ENCODE measurements at places on chromosomes 2 and 18.

GRCh38 chr2:206935991-206936842, 3.1 kb upstream of the CPO start:
- DNase-seq: no peak

DNA sequence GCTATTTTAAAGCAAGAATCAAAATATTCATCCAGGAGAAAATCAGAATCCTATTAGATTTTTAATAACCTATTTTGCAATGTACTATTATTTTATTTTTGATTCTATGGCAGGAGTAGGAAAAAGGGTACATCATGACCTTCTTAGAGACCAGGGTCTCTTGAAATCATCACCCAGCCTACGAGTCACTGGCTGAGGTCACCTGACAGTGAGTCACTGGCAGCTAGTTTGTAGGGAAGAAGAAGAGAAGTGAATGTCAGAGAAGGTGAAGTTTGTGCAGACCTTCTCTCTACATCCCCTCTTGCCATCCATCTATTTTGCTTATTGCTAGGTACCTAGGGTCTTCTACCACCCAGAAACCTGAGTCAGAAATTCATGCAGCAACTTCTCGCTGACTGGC, 144.2 kb downstream of the ALK start:
- no peak for DNase-seq

DNA sequence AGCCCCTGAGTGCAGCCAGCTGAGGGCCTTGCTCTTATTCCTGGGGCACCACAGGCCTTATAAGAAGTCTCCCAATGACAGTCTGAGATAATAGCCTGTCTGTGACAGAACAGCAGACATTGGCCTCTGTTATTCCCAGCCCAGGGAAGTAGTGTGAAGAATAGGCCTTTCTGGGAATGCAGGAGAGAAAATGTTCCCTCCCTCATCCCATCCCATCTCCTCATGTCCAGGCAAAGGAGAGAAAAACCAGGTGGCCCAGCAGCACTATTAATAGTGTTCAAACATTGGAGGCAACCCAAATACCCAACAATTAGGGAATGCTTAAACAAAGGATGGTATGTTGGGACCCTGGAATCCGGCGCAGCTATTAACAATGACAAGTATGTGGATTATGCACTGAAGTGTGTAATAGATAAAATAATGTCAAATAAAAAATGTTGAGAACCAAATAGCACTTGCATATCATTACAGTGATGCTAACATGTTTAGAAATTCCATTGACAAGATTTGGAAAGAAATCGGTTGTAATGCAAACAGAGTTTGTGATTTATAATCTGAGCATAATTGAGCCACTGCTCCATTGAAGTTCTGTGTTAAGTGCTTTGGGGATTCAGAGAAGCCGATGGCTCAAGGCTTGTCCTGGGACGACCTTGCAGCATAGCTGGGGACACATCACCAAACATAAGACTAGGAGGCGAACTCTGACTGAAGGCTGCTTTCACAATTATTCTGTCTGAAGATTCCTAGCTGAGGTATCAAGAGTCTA, 69.3 kb downstream of the LBH start:
- no peak for DNase-seq

DNA sequence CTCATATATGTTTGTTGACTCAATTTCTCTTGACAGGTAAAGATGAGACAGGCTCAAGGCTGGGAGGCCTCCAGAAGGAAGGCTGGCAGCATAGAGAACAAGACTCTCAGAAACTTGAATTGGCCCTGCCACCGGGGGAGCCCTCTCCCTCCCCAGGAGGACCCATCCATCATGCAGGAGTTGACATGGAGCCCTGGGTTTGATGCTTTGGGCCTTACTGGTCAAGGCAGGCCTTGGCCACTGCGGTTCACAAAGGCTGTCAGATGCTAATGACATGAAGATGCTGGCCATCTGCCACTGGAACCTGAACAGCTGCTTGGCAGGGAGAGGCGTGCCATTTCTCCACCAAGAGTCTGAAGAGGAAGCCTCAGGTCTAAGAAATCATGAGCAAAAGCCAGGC, 193.6 kb downstream of the MTCL1 start:
- no peak for DNase-seq

DNA sequence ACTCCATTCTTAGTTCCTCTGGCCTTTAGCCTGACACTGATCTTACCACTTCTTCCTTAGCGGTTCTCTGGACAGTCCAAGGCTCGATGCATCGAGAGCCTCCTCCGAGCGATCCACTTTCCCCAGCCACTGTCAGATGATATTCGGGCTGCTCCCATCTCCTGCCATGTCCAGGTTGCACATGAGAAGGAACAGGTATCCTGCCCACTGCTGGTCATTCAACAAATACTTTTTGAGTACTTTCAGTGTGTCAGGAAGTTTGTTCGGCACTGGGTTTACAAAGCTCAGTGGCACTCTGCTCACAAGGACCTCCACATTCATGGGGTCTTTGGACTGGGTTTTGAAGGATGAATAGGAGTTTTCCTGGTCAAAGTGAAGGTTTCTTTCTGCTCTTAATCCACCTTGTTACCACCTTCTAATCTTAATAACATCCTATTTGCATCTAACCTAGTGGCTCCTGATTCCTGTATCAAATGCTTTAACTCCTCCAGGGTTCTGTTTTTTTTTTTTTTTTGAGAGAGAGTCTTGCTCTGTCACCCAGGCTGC, 25.8 kb downstream of the GCKR start:
- no peak for DNase-seq

GRCh38 chr2:1674766-1675397, 69.4 kb downstream of the PXDN start:
- DNase-seq: no peak

DNA sequence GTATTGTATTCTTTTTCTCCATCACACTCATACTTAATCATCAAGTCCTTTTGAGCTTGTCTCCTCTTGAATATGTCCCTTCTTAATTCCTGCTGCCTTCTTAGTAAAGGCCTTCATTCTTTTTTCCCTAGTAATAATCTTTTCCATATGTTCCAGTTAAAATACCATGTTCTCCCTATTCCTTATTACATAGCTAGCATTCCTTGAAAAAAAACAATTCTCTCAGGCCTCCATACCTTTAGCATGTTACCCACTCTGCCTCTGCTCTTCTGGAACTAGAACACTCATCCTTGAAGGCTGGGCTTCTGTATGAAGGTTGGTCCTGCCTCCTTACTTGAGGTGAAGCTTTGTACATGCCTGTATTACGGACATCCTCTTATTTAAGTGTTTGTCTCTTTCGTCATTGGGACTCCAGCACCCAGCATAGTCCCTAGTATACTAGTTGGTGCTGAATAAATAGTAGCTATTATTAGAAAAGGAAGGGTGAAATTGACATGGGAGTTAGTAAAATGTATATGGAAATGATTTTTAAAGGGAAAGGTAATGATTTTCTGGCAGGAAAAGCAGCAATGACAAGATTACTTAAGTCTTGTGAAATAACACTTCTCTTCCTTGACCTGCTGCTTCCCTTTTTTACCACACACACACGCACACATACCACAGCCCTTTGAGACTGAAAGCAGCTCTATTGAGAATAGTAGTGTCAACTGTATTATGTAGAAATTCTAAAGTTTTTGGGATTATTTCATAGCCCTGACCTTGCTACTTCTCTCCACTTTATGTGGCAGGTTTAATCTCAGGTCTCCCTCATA, 45.6 kb downstream of the REL start:
- DNase-seq: no peak

DNA sequence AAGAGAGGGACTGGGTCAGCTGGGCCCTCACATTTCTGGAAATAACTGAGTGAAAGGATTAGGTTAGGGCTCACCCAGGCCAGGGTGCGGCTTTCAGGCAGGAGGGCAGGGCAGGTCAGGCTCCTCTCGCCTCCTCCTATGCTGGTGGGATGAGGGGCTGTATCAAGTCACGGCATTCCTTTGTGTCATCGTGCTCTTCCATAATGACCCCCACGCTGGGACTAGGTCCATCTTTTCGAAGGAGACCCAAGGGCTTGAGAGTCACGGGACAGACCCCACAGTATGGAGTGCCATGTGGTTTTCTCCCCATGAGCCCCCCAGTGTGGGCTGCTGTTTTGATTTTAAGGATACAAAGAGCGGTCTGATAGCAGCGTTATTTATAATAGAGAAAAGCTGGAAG, 137.8 kb upstream of the COPS8 start:
- DNase-seq: no peak

GRCh38 chr2:74921236-74921736, 37.2 kb upstream of the POLE4 start:
- DNase-seq: no peak

- no peak for DNase-seq
Observed at GRCh38 chr2:119857742-119858141, 98.0 kb downstream of the PTPN4 start.

DNA sequence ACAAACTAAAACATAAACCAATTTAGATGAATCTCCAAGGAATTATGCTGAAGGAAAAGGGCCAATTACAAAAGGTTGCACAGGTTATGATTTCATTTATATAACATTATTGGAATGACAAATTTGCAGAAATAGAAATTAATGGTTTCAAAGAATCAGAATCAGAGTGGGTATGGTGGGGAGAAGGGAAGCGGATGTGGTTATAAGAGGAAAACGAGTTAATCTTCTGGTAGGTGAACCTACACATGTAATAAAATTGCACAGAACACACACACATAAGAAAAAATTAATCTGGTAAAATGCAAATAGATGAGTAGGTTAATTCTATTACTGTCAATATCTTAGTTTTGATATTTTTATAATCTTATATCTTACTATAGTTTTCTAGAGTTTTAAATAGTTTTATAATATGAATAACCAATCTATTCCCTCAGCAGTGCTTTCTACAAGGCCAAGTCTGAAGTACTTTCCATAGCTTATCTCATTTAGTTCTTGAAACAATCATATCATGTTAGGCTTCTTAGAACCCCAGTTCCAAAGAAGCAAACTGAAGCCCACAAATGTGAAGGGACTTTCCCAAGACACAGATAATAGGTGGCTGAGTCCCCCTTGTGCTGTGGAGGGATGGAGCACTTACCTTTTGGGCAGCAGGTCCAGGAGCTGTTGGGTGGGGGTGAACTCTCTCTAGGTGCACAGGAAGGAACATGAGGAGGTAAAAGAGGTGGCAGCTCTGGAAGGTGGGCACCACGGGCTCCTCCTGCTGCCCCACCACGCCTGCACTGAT, 31.5 kb downstream of the ZNF519 start:
- no peak for DNase-seq

- no peak for DNase-seq
Observed at GRCh38 chr18:63145166-63145850, 174.3 kb downstream of the BCL2 start.

DNA sequence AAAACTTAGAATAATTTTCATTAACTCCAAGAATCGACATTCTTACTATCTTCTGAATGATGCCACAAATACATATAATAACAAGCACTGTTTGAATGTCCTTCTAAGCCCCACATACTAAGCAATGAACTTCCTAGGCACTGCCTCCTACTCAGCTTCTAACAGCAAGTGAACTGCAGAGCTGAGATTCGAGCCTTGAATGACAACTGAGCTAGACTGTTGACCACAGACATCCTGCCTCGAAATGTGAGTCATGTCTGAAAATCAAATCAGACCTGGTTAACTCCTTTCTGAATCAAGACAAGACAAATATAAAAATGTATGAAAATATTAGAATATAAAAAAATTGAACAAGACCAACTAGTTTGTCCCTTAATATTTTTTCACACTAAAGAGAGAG, 108.1 kb downstream of the MYT1L start:
- no peak for DNase-seq

GRCh38 chr18:10138719-10139118, 224.9 kb downstream of the VAPA start:
- DNase-seq: no peak

GRCh38 chr2:54330926-54331835, 75.2 kb upstream of the TSPYL6 start:
- DNase-seq: no peak

DNA sequence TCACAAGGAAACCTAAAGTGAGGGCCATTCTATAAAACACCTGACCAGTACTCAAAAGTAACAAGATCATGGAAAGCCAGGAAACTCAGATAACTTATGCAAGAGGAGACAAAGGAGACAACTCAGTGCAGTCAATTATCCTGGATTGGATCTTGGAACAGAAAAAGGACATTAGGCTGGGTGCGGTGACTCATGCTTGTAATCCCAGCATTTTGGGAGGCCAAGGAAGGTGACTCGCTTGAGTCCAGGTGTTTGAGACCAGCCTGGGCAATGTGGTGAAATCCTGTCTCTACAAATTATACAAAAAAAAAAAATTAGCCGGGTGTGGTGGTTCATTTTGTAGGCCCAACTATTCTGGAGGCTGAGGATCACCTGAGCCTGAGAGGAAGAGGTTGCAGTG, 424.5 kb upstream of the SPRED2 start:
- DNase-seq: no peak
